ENCODE measurements at places on chromosomes 5 and 9.

DNA sequence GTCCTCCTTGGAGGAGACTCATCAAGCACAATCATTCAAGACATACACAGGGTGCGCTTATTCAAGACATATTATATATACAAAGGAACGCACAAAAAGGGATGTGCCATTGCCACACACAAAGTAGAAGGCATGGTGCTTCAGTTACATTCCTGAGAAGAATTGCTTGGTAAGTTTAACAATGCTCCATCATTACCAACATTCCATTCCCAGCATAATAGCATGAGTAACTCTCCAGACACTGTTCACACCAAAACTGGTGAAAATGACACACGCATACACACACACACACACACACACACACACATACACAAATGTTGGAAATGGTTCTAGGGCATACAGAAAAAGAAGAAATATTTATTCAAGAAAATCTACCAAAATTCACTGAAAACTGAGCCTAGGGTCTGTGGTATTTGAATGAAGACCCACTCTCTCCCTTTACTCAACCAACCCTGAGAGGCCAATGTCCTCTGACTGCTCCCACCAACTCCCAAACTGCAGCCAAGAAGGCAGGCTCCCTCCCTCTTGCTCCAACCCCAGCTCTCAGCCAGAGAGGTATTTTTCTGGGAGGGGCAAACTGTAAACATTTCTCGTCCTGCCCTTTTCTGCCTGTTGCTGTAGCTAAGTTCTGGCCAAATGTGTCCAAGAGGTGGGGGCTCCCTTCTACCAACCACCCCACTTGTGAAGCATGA lies 19.9 kb downstream of the UGT3A1 start:
- DNase-seq = no peak

GRCh38 chr5:35794684-35795375 lies 61.9 kb upstream of the IL7R start:
- no peak for DNase-seq

- DNase-seq = no peak
These were observed 5.8 kb upstream of the MYOZ3 start for GRCh38 chr5:150655221-150655620.

DNA sequence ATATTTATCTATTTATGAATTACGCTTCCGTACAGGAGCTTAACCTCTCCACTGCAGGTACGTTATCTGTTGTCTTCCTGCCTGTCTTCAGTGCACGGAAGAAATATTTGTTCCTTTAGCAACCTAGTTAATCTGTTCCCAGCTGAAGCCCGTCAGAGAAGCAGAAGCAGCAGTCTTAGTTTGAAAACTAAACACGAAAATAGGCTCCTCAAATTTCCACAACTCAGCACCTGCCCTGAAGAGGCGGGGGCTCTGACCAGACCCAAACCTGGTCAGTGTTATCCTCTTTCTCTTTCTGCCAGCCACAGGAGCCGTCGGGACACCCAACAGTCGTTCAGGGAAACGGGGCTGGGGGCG lies 462 bp downstream of the NUDCD2 start:
- no peak for DNase-seq

DNA sequence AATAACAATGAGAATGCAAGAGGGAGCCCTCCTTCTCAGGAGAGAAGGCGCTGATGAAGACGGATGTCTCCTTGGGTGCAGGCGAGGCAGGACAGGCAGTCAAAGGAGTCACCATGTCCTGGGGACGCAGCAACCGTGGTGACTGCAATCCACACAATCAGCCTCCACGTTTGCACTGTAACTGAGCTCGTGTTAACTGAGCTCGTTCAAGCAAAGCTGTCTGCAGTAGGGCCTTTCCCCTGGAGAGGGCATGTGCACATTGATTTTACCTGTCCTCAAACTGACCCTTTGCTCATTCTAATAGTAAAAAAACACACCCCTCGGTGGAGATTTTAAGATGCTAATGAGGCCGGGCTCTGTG lies 2.8 kb downstream of the SARDH start:
- DNase-seq = no peak

- no peak for DNase-seq
These were observed 71.0 kb downstream of the WNK2 start for GRCh38 chr9:93254806-93255493.

- no peak for DNase-seq
These were observed 397.3 kb upstream of the GRIN3A start for GRCh38 chr9:102135768-102136167.

- DNase-seq = no peak
These were observed at the start of gene LOX for GRCh38 chr5:122078116-122079110. Gene LOX (minus strand): TSS chr5:122078259. CDS start chr5:122077985, 274 bp downstream.

- DNase-seq = no peak
These were observed 20.3 kb downstream of the ARPC5L start for GRCh38 chr9:124882231-124882630.

GRCh38 chr5:39543335-39543734 lies 118.6 kb upstream of the DAB2 start:
- DNase-seq = peak; percentile 31

- no peak for DNase-seq
These were observed 42.8 kb downstream of the WDR41 start for GRCh38 chr5:77449277-77449676.

DNA sequence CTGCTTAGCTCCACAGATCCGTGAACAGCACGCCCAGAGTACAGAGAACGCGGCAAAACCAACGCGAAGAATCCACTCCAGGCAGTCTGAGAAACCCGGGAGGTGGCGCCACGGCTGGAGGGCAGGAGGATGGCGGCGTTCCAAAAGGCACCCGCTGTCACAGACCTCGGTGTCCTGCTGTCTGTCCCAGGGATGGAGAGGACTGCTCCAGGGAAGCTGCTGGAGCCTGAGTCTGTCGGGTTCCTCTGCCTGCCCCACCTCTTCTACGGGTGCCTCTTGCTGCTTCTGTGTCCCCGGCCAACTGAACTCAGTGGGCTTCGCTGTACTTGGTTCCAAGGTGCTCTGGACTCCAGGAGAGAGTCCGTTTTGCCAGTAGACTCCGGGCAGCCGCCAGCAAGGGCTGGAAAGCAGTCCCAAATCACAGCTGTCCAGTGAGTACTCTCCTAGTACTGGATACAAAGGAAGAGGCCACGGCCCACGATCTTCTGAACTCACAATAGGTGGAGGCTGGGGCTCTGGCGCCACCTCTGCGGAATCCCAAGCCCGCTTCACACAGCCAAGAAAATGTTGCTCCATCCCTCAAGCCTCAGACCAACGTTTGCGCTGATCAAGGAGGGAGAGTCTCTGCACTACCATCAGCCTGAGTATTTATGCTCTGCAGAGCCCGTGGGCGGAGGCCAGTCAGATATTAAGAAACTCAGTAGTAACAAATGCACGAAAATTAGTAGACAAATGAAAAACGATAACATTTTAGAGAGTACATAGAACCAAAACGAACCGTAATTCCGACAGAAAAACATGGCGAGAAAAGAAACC lies 440 bp downstream of the ANXA2R start:
- no peak for DNase-seq

DNA sequence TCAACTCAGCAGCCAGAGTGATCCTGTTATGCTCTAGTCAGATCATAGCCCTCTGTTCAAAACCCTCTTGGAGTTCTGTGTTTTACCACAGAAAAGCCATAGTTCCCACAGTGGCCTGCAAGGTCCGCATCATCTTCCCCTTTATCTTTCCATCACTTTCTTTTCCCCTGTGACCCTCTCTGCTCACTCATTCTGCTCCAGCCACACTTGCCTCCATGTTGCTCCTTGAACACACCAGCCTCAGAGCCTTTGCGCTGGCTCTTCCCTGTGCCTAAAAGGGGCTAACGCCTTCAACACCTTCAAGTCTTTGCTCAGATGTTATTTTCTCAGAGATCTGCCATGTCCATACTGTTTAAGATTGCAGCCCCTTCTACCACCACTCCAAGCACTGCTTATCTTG lies 26.3 kb downstream of the CSF2 start:
- no peak for DNase-seq

- DNase-seq = no peak
These were observed 9.3 kb downstream of the CCNH start for GRCh38 chr5:87403409-87403808.

GRCh38 chr5:142644640-142645361 lies 41.1 kb downstream of the FGF1 start:
- peak; percentile 98 for DNase-seq

- DNase-seq = no peak
These were observed 12.4 kb downstream of the BRD3OS start for GRCh38 chr9:134037641-134038040.

DNA sequence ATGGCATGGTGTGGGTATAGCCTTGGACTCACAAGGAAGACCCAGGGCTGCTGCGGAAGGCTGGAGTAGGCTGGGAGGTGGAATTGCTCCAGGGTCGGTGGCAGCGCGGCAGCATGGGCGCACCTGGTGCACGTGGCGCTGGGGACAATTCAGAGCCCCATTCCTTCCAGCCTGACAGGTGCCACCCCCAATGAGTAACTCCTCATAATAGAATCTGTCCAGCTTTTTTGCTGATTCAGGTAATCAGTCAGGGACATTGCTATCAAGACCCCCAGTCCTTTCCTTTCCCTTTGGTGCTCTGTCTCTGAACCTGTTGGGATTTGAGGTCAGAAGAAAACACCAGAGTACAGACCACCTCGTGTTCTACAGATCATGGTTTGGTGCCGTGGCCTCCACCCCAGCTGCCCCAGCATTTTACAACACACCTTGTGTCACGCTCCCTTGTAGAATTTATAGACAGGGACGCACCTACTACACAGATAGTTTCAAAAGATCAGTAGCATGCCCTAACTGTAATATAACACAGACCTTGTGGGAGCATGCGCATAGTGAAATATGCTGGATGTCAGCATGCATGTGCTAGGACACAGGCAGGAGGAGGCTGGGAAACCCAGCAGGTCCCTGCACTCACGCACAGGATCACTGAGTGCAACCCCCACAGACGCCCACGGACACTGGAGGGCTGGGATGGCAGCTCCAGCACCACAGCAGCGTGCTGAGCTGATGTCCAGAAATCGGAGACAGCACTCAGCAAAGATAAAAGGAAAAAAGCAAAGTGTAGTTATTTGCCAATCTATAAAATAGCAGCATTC lies 47.9 kb upstream of the CTSL start:
- no peak for DNase-seq
